HTR-8/SVneo (cell line): ENCODE measurements at places on chromosomes 11 and 22.

DNA sequence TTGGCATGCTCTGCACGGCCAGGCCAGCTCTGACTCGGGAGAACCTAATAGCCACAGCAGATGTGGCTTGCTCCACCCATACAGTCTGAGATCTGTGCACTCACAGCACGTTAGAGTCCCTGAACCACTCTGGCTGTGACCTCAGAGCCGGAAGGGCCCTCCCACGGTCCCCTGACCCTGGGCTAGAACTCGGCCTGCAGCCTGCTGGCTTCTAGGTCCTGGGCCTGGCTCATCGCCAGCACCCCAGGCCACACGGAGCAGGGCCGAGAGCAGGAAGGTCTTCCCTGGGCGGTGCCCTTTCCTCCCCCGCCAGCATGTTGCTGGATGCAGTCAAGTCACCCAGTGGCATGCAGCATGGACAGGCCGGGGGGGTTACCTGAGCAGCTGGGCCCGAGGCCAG lies 35.3 kb upstream of the TTLL12 start:
- no peak for DNase-seq

GRCh38 chr11:109264128-109264527 lies 157.9 kb upstream of the C11orf87 start:
- no peak for DNase-seq

DNA sequence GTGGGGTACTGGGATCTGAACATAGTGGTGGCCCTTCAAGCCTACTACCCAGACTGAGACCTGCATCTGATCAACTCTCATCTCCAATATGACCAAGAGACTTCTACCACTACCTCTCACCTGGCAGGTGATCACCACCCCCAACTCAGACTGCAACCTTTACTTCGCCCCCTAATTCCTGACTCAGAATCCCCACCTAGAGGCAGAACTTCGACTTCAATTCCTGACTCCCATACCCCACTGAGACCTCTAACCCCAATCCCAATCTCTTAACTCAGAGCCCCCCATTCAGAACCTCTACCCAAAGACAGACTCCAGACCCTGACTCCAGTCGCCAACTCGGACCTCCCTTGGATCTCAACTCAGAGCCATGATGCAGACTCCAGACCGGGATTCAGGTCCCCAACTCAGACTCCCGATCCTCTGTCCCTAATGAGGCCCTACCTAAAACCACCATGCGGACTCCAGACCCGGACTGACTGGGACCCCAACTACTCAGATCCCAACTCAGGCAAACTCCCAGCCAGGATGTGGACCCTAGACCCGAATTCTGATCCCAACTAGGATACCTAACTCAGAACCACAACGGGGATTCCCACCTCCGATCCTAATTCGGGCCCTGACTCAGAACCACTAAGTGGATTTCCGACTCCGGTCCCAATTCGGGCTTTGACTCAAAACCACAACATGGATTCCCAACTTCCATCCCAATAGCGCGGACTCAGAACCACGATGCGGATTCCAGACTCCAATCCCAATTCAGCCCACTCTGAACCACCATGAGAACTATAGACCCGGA lies 1.2 kb downstream of the KCNQ1OT1 start:
- no peak for DNase-seq

DNA sequence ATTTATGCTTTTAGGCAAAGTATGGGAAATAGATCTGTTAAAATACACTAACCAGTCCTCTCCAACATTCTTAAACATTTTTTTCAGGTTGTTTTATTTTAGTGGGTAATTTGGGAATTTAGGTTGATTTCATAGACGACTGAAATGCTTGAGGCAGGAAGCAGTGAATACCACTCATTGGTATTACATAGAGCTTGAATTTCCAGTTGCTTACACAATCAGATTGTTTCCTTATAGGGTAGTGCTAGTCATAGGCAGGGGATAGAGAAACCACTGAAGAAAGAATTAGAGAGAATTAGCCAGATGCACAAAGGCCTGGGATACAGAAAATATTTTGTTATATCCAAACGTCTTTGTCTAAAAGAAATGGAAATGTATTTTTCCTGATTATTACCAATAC lies 23.9 kb upstream of the LYVE1 start:
- peak; percentile 67 for DNase-seq

GRCh38 chr11:119062779-119063178 lies 4.8 kb upstream of the VPS11 start:
- DNase-seq = no peak

- DNase-seq = no peak
These were observed 60.2 kb downstream of the LRRC32 start for GRCh38 chr11:76610371-76610770.

DNA sequence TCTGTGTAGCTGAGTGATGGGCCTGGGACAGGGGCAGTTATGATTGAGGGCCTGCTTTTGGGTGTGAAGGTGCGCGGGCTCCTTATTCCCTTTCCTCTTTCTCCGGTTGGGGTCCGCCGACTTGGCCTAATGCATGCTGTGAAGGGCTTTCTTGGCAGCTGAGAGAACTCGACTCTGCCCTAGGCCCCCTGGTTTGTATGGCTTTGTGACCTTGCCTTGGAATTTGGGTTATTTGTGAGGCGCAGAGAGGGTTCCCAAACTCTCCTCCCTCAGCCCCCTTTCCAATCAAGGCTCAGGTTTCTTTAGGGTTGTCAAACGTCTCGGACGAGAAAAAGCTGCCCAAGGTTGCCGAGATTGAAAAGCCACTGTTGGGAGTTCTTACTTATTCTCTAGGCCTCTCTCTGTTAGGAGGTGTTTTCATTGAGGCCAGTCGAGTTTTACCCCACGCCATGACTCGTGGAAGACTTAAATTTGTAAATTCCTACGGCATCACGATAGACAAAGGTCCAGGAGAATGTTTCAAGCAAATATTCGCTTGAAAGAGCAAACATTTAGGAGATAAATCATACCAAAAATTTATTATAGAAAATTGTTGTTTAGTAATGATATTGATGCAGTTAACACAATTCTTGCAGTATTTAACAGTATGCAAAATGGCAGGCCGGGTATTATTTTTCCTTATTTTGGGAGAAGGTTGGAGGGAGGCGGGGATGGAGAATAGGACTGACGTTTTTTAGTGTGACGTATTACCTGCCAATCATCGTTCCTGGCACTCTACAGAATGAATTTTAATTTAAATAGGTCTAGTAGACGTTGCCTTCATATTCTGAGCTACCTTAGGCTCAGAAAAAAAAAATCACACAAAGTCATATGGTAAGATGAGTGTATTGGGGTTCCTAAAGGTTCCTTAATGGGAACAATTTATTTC lies 689 bp downstream of the PDHX start:
- DNase-seq = peak; percentile 21

- DNase-seq = no peak
These were observed 86.6 kb downstream of the CLPB start for GRCh38 chr11:72347691-72348090.

GRCh38 chr11:77568916-77569675 lies 20.7 kb upstream of the AQP11 start:
- DNase-seq = no peak

GRCh38 chr11:36427079-36427478 lies 83.0 kb downstream of the TRAF6 start:
- DNase-seq = no peak

DNA sequence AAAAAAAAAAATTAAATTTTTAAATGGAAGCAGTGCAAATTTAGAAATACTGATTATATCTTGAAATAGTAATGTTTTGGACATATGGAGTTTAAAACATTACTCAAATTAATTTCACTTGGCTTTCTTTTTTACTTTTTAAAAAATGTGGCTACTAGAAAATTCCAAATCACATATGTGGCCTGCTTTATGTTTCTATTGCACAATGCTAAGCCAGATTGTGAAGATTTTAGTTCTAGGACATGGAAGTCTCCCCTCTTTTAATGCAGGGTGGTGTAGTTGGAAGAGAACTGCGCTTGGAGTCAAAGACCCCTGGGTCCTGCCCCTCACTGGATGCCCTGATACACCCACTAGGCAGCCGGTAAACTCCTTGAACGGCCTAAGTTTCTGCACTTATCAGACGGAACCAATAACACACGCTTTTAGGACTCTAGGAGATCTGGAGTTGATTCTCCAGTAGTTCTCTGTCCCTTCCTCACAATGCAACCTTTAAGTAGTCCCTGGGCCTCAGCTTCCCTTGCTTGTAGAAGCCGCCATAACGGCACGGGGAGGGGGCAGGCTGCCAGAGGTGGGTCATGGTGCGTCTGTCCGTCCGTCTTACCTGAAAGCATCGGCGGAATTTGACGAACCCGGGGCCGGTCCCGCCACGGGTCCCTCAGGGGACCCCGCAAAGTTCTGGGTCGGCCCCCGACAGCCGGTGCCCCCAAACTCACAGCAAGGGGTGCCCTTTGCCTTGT lies 505 bp downstream of the FAM227A start:
- DNase-seq = no peak

DNA sequence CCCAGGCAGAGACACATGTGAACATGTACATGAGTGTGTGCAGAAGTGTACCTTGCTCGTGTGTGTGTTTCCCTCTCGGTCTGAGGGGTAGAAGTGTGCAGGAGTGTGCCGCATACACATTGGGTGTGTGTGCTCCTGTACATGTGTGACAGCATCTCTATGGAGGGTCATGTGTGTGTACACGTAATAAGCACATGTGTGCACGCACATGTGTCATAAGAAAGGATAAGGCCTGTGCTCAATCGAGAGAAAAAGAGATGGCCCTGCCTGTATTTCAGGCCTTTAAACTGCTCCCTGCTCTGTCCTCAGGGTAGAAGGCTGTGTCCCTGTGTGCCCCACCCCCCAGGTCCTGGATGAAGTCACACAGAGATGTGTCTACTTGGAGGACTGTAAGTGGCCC lies 61.8 kb downstream of the OTOG start:
- DNase-seq = no peak

- DNase-seq = no peak
These were observed 92.5 kb downstream of the TMPRSS5 start for GRCh38 chr11:113613619-113614018.

DNA sequence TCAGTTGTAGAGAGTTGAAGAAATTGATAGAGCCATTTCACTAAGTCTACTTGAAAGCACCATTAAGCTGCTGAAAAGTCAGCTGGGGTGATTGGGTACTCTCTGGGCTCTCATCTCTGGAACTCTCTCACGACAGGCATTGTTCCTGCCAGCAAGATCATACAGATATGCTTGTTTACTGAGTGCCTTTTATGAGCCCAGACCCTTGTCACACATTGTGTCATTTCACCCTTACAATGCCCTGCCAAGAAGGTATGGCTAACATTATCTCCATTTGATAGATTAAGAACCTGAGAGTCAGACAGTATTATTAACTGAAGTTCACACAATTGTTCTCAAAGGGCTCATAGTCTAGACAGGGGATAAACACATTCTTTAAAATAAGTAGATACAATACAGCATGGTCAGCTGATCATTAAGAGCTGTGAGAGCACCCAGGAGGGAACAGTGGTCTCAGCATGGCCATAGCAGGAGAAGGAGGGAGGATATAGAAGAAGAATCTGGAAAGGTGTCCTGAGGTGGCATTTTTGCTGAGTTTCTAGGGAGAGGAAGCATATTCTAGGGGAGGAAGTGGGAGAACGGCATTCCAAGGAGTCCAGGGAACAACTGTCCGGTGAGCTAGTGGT lies 580.5 kb downstream of the INSC start:
- DNase-seq = no peak

- DNase-seq = no peak
These were observed 14.2 kb downstream of the OR5B21 start for GRCh38 chr11:58493676-58494075.

DNA sequence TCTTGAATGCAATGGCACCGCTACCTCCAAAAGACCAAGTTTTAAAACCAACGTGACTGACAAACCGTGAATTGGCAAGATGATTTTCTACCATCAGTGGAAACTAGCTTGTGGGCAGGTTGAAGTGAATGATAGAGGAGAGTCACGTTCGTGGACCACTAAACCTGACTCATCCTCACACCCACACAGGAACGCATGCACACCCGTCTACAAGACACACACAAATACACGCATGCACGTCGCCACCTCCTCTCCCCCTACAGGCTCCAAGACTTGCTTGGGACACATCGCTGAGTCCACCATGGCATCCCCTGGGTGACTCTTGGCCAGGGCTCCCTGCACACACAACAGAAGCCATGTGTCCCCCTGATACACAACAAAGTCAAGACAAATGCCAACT lies 14.4 kb downstream of the TMPRSS6 start:
- no peak for DNase-seq

DNA sequence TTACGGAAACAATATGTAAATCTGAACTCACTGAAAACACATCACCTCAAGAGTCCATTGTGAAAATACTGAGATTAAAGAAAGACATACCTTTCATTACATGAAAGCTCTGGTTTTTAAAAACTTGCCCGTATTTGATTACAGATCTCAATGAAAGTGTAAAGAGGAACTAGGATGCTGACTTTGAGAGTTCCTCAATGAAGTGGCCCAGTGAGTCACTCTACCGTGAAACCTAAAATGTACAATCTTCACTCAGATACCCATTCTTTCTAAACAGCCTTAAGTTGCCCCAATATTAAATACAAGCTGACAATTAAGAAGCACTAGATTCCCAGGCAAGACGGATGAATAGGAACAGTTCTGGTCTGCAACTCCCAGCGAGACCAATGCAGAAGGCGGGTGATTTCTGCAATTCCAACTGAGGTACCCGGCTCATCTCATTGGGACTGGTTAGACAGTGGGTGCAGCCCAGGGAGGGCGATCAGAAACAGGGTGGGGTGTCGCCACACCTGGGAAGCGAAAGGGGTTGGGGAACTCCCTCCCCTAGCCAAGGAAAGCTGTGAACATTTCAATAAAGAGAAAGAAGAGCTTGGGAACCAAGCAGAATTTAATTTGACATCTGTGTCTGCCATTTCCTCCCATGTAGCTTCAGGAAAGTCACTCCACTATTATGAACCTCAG lies 33.8 kb upstream of the OR9G4 start:
- no peak for DNase-seq

DNA sequence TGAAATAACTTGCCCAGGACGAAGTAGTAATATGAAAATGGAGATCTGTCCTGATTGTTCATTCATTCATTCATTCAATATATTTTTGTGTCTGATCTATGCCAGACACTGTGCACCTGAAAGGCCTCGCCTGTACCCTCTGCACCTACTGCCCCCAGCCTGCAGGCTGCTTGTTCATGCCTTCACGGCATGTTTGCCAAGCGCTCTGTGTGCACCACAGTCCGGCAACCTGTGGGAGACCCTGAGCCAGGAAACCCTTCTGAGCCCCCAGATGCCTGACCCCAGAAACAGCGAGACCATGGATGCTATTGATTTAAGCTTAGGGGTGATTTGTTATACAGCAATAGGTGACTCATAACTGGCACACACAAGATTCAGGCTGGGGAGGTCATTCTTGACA lies 47.0 kb downstream of the RTL6 start:
- no peak for DNase-seq
